NCI-H460 (cell line): ENCODE measurements at places on chromosomes 6 and 20. TPM values are rescaled to one million over a fixed set of nuclear protein-coding genes. Genes with fewer than 3 reads are reported as not detected.
A peak's percentile ranks its signal among the peaks of the same experiment; 100 is the strongest.

DNA sequence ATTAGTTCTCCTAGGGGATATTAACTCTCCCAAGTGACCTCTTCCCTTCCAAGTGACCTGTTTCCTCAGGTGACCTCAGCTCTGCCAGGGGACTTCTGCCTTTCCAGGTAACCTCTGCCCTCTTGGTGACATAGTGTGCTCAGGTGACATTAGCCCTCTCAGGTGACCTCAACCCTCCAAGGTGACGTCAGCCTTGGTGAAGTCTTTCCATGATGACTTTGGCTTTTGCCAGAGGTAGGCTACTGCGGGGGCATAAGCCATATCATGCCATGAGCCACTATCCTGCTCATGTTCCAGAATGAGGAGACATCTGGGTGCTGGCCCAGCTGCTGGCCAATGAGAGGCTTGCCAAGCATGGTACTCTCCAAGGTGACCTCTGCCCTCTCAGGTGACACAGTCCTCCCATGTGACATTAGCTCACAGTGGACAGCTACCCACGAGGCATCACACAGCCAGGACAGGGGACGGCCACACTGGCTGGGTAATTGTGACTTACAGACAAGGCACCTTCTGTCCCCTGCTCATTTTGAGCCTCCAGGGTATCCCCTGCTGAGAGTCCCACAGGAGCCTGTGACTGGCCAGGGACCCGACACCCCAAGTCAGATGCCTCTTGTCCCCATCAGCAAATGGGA lies 31.1 kb downstream of the UBD start:
- no peak for DNase-seq

GRCh38 chr20:18019068-18019467 lies 38.6 kb downstream of the OVOL2 start:
- no peak for DNase-seq

DNA sequence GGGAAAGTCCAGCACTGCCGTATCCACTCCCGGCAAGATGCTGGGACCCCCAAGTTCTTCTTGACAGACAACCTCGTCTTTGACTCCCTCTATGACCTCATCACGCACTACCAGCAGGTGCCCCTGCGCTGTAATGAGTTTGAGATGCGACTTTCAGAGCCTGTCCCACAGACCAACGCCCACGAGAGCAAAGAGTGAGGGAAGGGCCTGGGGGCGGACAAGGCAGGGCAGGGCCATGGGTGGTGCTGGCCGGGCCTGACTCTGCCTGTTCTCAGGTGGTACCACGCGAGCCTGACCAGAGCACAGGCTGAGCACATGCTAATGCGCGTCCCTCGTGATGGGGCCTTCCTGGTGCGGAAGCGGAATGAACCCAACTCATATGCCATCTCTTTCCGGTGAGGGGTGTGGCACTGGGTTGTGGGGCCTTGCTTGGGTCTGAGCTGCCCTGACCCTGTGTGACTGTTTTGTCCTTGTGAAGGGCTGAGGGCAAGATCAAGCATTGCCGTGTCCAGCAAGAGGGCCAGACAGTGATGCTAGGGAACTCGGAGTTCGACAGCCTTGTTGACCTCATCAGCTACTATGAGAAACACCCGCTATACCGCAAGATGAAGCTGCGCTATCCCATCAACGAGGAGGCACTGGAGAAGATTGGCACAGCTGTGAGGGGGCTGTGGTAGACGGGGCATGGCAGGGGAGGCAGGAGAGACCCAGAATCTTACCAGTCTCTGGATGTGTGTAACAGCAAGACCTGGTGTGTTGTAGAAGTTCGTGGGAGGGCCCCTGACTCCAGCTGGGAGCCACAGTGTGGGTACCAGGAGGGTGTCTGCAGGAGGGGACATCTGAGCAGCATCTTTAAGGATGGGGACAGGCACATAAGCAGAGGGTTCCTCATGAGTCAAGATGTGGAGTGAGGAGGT lies 29.1 kb downstream of the PLCG1 start:
- no peak for DNase-seq

- no peak for DNase-seq
Observed at GRCh38 chr6:31711233-31711632, 3.9 kb upstream of the LY6G6D start.

DNA sequence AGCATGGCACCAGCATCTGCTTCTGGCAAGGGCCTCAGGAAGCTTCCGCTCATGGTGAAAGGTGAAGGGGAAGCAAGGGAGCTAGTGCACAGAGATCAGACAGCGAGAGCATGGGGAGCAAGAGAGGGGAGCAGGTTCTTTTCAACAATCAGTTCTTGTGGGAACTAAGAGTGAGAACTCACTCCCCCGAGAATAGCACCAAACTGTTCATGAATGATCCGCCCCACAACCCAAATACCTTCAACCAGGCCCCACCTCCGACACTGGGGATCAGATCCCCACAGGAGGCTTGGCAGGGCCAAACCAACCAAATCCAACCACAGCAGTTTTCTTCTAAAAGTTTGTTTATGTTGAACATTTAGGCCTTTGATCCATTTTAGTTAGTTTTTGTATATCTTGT lies 69.7 kb upstream of the BHLHE23 start:
- DNase-seq, result no peak

- no peak for DNase-seq
Observed at GRCh38 chr6:17093686-17094085, 8.2 kb upstream of the STMND1 start.

GRCh38 chr6:37285861-37286311 lies 27.9 kb upstream of the TMEM217 start:
- DNase-seq, result no peak

- DNase-seq, result peak; percentile 73
Observed at GRCh38 chr6:31736021-31736767, at the start of gene CLIC1. Gene CLIC1 (minus strand): TSS chr6:31736530. CDS start chr6:31736300, 230 bp downstream.

GRCh38 chr6:2744778-2745177 lies 5.9 kb downstream of the MYLK4 start:
- no peak for DNase-seq

GRCh38 chr6:132298344-132298949 lies 102.8 kb downstream of the MOXD1 start:
- peak; percentile 21 for DNase-seq

- no peak for DNase-seq
Observed at GRCh38 chr20:63397946-63398450, 36.8 kb upstream of the CHRNA4 start.

GRCh38 chr6:150145830-150146229 lies 3.0 kb downstream of the PPP1R14C start:
- no peak for DNase-seq

DNA sequence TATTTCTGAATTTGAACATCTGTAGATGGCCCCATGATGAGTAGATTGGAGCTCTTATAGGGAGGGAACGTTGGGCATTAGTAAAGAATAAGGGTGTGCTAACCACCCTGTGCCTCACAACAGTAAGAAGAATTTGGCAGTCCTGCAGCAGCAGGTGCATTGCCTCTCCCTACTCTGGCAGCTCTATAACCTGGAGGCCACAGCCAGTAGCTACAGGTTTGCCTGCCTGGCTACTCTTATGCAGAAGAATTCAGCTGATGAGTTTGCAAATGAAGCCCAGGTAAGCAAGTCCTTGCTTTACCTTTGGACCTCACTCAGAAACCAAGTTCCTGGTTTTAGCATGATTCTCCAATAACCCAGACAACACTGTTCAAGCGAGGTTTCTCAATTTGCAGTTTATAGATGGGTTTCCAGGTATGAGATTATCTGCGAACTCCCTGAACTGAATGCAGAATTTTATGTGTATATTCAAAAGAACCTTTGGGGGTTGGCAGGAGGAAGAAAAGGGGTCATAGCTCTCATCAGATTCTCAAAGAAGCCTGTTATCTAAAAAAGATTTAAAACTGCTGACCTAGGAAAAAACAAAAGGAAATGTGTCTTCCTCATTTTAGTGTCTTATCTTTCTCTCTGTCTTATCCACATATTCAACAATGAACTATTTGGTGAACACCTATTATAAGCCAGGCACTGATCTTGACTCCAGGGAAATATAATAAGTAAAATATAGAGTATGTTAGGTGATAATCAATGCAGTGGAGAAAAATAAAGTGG lies 18.9 kb downstream of the TREML1 start:
- DNase-seq, result no peak

DNA sequence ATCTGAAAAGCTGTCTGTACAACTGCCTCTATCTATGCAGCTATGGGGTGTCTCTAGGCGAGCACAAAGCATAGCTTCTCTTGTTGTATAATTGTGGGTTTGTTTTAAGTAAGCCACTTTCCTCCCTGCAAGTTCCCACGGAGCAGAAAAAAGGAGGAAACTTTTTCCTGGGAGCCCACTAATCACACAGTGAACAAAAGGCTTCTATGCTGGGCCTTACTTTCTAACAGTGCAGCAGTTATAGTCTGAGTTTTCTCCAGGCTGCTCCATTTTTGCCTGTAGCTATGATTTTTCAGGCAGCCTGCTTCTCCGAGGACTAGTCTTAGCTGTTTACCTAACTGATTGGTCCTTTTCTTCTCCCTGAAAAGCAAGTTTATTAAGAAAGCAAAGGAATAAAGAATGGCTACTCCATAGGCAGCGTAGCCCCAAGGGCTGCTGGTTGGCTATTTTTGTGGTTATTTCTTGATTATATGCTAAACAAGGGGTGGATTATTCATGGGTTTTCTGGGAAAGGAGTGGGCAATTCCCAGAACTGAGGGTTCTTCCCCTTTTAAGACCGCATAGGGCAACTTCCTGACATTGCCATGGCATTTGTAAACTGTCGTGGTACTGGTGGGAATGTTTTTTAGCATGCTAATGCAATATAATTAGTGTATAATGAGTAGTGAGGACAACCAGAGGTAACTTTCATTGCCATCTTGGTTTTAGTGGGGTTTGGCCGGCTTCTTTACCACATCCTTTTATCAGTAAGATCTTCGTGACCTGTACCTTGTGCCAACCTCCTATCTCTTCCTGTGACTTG lies 84.3 kb downstream of the OPRM1 start:
- no peak for DNase-seq

GRCh38 chr6:4929097-4929718 lies 74.6 kb downstream of the RPP40 start:
- no peak for DNase-seq

- DNase-seq, result peak; percentile 68
Observed at GRCh38 chr20:478949-479429, 16.7 kb upstream of the TBC1D20 start.

DNA sequence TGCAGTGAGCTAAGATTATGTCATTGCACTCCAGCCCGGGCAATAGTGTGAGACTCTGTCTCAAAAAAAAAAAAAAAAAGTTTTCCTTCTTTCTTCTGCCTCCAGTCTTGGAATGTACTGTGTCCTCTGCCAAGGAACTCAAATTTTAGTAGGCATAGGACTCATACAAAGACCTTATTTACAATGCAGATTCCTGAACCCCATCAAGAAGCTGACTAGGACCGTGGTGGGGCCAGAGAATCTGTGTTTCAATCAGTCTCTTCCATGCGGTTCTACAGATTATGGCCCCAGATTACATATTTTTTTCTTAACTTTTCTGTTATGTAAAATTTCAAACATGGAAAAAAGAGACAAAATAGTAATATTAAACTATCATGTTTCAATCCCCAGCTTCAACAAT lies 29.8 kb upstream of the PIM1 start:
- DNase-seq, result no peak

DNA sequence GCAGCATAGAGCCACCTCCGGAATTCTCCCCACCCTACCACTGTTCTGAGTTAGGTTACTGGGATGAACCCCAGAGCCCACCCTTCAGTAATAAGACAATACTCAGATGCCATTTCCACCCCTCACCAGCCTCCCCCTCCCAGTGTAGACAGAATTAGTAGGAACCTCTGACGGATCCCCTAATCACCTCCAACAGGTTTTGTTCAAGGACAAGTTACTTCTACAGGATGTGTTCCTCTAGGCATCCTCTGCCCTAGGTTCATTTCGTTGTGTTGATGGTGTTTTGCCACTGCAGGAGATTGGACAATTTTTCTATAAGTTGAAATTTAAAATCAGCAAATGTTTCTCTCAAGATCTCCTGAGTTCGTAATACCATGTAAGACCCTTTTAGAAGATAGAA lies 22.8 kb downstream of the PLEKHG1 start:
- DNase-seq, result no peak

DNA sequence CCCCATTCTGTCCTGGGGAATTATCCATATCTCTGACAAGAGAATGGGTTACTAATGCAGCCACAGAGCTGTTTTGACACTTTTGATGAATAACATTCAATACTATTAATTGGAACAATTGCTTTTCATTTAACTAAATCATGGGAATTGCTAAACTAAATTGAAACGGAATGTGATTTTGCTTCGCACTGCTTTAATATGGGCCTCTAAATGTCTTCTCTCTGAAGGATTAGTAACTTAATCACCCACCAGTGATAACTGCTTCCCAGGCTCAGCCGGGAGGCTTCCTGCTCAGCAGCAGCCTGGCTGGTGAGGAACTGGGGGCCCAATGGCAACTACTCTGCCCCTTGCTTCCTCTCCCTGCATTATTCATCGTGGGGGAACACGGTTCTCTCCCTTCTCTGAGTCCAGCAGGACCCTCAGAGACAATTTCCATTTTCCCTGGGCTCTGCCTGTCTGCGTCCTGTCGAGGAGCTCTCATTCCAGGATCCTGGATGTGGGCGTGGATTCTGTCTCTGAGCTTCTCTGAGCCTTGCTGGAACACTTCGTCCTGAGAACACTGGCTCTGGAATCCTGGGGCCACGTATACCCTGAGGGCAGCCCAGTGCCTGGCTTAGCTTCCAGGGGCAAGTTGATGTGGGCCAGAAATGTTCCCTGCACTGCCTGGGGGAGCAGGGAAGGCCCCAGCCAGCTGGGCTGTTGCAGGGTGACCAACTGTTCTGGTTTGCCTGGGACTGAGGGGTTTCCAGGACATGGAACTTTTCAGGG lies 308.9 kb downstream of the DHX35 start:
- DNase-seq, result no peak

- DNase-seq, result no peak
Observed at GRCh38 chr6:64590965-64591675, 955.5 kb downstream of the PHF3 start.

GRCh38 chr6:118876198-118876597 lies 17.8 kb upstream of the ASF1A start:
- no peak for DNase-seq

DNA sequence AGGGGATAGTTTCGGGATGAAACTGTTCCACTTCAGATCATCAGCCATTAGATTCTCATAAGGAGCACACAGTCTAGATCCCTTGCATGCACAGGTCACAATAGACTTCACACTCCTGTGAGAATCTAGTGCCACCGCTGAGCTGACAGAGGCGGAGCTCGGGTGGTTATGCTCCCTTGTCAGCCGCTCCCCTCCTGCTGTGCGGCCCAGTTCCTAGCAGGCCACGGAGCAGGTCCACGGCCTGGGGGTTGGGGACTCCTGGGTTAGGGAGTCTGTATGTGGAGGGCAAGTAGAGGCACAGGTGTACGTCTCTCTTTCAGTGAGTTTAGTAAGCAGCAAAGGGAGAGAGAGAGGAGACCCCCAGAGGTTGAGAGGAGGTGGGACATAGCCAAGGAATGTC lies 30.5 kb upstream of the MDFI start:
- no peak for DNase-seq

- no peak for DNase-seq
Observed at GRCh38 chr20:51153867-51154707, 131.2 kb upstream of the KCNG1 start.

The NCOA6 gene
- 10.1 and 11.2 TPM in 2 replicates for total RNA-seq

The PHIP gene
- 23.1 and 23.6 TPM in 2 replicates for total RNA-seq

The CD93 gene
- total RNA-seq, result not detected in 2 replicates

The MLN gene
- not detected in 2 replicates for total RNA-seq

The CD2AP gene
- 29.7 and 30.7 TPM in 2 replicates for total RNA-seq

The ILRUN gene
- 15.5 and 16.4 TPM in 2 replicates for total RNA-seq

The PRSS35 gene
- total RNA-seq, result not detected in 2 replicates

The PROKR2 gene
- not detected in 2 replicates for total RNA-seq

The SLC12A5 gene
- not detected in 2 replicates for total RNA-seq

The OPRM1 gene
- total RNA-seq, result not detected in 2 replicates

The ZC3H12D gene
- total RNA-seq, result 0.02 TPM in 1 of 2 replicates, not detected in the other

The PKIB gene
- not detected in 2 replicates for total RNA-seq

The EMILIN3 gene
- total RNA-seq, result 0.25 and 0.38 TPM in 2 replicates

The PPIL6 gene
- total RNA-seq, result 1.8 and 2.4 TPM in 2 replicates
